ENCODE measurements at places on chromosomes 7 and 10.
A peak's percentile ranks its signal among the peaks of the same experiment; 100 is the strongest.

DNA sequence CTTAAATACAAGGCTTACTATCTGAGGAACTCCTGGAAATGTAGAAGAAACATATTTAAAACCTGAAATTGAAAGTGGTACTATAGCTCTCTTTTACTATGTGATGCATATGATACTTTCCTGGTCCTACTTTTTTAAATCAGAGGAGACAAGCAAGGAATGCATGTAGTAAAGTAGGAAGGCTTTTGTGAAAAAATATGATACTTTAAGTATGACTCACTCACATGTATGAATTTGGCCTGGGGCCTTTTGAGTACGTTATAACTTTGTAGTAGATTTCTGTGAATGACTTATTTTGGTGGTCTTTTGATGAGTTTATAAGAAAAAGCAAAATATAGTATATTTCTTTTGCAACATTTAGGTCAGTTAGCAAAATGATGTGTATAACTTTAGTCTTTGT, 53.8 kb downstream of the TAX1BP1 start:
- no peak for DNase-seq

- no peak for DNase-seq
These were observed 3.5 kb downstream of the INPP5A start for GRCh38 chr10:132541129-132541528.

DNA sequence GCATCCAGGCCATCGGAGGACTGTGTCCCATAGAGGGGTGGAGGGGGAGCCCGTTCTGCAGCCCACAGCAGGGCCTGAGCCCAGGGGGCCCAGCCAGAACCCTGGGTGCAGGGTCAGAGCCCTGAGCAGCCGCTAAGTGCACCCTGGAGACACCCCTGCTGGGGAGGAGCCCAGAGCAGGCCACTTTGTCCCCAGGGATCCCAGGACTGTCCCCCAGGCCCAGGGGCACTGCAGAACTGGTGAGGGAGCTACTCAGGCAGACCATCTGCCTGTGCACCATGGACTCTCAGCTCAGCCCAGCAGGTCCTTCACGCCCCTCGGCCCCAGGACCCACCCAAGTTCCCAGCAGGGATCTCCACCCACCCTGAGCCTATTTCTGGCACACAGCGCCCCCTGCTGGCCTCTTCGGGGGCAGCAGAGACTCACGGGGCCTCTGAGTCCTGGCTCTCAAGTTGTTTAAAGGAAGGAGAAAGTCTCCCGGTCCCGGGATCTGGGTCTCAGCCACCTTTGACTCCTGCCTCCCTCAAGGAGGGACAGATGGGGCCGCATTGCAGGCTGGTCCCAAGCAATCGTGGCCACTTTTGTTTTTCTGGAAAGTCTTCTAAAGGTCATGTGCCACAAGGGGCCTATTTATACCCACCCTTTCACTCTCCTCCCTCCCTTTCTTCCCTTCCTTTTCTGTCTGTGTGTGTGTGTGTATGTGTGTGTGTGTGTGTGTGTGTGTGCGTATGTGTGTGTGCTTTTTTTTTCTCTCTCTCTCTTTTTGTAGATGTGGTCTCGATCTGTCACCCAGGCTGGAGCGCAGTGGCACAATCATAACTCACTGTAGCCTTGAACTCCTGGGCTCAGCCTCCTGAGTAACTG, 90.3 kb downstream of the MYL10 start:
- DNase-seq, result peak; percentile 89

GRCh38 chr7:24882989-24883621, 96.9 kb downstream of the OSBPL3 start:
- peak; percentile 62 for DNase-seq

GRCh38 chr10:27500886-27501285, 3.2 kb upstream of the RAB18 start:
- peak; percentile 55 for DNase-seq

DNA sequence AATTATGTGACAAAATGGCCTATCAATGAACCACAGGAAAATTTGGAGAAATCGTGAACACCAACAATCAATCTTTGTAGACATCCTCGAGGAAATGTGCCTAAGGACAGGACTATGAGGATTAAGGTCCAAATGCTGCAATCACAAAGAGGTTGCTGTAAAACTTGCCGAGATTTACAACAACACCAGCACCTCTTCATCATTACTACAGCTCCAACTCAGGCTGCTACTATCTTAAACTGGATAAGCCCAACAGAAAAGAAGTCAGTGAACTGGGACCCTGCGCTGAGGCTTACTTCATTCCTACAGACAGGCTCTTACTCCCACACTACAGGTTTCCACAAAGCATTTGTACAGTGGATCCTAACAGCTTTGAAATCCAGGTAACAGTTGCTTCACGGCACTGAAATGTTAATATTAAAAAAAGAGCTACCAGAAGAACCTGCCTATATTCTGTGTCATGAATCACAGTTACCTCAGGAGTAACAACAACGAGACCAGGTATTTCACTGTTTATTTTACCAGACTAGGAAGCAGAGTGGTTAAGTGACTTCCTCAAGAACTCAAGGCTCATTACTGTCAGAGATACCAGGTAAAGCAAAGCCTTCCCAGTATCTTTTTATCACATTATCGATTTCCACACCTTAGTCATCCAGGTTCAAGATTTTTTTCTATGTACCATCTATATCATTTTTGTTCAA, 23.9 kb downstream of the CACUL1 start:
- DNase-seq, result no peak

GRCh38 chr10:60203993-60204618, 185.6 kb downstream of the ANK3 start:
- no peak for DNase-seq

DNA sequence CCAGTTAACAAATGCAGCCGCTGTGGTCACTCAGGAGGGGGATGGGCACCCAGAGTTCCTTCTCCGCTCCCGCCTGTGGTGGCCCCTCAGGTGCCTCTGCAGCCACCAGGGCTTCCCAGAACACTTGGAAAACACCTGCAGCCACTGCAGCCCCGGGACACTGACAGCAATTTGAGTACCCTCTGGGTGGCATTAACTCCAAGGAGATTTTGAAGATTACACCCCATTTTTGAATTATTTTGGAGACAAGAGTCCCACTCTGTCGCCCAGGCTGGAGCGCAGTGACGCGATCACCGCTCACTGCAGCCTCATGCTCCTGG, 32.2 kb downstream of the IL15RA start:
- no peak for DNase-seq

GRCh38 chr7:2505401-2505800, 14.2 kb upstream of the LFNG start:
- DNase-seq, result no peak

DNA sequence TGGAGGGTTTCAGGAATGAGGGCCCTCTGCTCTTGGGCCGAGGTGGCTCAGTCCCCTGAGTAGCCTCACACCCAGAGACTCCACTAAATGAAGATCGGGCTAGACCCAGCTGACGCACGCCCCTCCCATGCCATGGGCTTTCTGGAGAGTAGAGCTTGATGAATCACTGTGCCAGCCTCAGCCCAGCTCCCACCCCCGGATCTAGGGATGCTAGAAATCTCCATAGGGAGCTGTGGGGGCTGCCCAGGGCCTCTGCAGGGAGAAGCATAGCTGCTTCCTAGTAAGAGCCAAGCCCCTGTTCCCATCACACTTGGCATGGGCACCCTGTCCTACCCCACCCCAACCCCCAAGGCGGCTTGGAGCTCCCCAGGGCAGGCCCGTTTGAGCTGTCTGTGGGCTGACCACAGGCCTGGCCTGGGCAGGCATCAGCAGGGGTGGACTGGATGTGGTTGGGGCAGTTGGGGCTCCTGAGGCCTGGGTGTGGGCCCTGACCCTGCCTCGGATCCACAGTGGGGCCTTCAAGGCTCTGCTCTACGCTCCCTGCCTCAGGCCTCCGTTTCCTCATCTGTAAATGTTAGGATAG, 121.2 kb downstream of the ZMIZ1 start:
- DNase-seq, result no peak

DNA sequence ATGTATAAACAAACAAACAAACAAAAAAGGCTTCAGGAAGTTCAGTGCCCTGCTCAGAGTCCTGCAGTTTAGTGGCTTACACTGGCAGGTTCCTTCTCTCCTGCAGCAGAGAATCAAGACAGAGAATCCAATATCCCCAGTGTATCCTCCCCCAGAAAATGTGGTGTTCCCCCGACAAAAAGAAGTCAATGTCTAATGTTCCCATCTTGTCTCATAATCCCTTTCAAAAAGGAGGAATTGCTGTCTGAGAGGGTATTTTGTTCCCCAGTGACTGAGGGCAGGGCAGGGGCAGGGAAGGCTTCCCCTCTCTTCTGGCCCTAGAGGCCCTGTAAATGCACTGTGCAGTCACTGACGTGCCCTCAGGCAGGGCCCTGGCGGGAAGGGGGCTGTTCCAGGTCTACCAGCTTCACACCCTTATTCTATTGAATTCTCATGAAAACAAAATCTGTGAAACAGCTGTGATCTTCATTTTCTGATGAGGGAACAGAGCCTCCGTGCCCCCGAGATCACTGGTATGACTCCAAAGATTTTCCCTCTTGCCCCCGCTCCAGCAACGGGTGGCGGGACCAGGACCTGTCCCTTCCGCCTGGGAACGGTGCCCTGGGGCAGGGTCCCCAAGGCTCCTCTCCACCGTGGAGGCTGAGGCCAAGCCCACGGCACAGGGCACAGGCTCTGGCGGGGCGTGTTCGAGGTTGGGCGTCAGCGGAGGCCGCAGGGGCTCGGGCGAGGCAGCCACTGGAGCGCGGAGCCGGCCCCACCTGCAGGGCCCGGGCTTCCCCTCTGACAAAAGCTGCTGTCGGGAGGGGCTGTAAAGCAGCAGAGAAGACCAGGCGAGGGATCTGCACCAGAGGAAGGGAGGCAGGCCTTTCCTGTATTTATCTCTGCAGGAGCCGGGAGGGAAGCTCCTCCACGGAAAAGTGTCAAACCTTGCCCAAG, 13.4 kb upstream of the WDFY4 start:
- no peak for DNase-seq

DNA sequence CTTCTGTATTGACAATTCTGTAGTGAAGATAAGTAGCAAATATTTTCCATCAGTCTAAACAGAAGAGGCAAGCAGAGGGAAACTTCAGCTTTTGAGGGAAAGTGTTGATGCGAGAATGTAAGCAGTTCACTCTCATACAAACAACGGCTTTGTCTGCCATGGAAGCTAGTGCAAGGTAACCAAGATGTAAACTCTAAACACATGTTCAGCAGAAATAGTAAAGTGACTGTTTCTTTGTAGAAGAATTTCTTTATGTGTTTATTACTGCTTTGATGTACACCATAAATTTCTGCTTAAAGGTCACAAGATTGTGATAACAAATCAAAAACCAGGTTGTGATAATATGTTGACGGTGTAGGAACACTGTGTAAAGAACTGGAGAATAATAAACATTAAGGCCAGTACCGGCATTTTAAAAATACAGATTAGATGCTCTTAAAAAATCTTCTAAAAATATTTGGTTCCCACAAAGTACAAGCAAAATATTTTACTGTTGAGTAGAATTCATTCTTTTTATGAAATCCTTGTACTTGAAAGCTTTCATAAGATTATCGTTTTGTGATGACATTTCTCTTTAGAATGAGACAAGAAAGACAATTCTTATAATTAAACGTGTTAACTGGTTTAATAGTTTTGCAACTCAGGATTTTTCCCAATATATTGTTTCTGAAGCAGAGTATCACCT, 34.2 kb downstream of the SEMA3C start:
- no peak for DNase-seq
